ENCODE measurements at places on chromosomes 11 and 22.

DNA sequence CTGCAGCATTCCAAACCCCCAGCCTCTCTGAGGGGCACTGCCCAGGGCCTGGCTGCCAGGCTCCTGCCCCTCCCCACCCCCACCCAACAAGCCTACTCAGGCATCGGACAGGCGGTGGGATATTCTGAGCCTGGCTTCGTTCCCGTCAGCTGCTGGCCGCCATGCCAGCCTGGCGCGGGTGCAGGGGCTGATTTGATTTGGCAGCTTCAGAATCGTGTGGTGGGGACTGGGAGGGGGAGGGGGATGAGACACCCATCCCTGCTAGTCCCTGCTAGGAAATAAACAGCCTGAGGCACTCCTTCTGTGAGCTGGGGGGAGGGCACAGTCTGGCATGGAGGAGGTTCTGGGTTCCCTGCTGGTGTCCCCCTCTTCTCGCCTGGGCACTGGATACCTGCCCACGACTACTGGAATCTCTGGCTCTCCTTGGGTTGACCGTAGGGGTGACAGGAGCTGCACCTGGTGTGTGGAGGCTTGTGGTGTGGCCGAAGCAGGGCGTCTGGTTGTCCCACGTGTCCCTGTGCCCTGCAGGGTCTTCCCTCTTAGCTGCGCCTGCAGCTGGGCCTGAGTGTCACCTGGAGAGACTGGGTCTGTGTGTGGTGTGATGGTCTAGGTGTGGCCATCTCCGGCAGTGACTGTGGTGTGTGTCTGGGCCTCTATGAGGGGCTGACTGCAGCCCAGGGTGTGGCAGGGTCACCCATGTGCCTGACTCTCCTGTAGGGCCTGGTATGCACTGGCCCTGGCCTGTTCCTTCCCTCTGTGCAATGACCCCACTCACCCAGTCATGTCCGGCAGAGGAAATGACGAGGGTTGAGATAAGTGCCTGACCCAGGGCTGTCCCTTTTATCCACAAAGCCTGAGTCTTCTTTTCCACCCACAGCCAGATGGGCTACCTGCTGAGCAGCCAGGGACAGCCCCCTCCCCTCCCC is 42.2 kb downstream of the PDE2A start:
- DNase-seq: no peak

DNA sequence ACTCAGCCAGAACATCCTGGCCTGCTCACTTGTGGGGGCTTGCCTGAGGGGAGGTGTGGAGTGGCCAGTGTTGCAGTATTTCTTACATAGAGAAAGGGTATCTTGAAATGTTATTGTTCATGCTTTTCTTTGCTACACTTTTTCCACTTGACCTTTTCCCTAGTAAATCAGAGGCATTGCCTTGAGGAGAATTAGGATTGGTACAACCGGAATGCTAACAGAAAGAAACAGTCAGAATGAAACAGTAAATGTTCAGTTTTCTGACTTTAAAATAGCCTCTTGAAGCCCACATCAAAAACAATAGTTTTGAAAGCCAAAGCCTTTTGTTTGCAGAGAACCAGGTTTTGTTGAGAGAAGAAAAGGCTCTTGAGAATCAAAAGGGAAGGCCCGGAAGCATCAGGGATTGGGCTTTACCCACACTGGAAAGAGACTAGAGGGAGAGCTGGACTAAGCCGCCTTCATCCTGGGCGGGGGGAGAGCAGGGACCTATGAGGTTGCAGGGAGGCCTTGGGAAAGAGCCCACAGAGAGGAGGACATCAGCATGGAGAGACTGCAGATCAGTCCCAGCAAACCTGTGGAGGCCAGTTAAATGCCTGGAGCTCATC is 12.4 kb downstream of the ADM start:
- DNase-seq: no peak

DNA sequence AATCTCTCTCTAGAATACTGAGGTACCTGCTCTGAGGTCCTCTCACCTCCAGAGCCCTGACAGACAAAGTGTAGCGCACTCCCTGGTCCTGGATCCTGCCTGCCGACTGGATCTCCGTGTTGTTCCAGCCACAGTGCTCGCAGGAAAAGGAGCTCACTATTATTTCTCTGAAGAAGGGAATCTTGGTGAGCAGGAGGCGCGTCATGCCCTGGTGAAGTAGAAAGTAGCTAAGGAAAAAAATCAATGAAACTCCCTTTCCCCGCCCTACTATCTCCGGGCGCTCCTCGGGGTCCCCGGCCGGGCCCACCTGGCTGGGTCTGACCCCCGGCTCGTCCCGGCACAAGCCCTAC is 412 bp downstream of the ZPR1 start:
- no peak for DNase-seq

DNA sequence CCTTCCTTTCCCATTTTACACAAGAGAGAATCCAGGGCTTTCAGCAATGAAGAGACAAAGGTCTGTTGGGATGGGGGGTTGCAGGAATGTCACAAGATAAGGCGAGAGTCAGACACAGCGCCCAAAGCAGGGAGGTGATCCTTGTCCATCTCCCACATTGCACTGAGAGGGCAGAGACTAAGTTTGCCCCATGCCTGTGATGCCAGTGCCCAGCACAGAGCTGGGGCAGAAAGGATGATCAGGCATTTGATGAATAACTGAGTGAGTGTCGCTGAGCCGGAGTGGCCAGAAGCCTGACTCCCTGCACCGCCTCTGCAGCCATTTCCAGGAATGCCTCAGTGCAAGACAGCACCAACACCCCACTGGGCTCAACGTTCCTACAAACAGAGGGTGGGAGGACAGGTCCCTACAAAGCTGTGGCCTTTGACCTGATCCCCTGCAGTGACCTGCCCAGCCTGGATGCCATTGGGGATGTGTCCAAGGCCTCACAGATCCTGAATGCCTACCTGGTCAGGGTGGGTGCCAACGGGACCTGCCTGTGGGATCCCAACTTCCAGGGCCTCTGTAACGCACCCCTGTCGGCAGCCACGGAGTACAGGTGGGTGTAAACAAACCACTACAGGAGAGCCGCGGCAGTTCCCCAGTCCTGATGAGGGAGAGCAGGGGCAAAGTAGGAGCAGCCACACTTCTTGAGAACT is 2.3 kb downstream of the UPK3A start:
- no peak for DNase-seq

GRCh38 chr22:47678636-47679287 is 916.3 kb downstream of the TBC1D22A start:
- DNase-seq: no peak

DNA sequence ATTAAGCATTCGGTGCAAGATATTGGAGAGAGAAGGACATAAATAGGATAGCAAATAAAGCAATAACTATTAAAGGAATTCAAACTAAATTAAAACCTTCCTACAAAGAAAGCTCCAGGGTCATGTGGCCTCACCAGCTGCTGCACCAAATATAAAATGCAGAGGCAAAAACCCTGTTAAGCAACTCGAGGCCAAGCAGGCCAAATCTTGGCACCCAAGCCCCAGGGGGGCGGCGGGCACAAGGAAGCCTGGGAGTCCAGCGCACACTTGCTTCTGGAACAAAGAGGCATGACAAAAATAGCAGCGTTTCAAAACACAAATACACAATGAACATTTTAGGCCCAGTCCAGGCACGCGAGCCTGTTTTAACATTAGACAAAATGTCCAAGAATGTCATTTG is 20.8 kb downstream of the KRTAP5-6 start:
- no peak for DNase-seq

GRCh38 chr22:17777005-17777716 is 2.9 kb upstream of the BID start:
- no peak for DNase-seq

DNA sequence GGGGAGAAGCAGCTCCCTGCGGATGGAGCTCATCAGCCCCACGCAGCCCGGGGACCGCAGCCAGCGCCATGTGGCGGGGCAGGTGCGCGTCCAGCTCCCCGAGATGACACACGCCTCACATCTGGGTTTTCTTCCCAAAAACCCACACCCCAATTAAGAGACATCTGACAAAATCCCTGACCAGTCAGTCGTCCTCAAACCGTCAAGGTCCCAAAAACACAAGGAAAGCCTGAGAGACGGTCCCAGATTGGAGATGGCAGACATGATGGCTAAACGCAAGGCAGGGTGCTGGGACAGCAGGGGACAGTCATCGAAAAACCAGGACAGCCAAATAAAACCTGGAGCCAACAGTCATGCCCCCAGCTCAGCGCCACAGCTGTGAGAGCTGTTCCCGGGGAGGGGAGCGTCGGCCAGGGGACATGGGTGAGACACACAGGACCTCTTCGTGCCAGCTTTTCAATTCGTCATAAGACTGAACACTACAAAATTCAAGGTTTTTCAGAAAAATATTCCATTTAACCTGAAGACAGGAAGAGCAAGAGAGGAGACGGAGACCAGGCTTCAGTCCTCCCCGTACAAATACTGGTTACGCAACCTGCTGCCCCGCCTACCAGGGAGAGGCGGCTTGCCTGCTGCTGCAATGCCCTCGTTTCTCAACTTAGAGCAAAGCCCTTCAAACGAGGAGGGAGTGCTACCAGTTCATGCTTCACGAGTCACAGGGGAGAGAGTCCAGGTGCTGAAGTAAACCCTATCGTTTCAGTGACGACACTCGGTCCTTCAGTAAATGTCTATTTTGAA is 10.5 kb downstream of the TOLLIP start:
- no peak for DNase-seq

DNA sequence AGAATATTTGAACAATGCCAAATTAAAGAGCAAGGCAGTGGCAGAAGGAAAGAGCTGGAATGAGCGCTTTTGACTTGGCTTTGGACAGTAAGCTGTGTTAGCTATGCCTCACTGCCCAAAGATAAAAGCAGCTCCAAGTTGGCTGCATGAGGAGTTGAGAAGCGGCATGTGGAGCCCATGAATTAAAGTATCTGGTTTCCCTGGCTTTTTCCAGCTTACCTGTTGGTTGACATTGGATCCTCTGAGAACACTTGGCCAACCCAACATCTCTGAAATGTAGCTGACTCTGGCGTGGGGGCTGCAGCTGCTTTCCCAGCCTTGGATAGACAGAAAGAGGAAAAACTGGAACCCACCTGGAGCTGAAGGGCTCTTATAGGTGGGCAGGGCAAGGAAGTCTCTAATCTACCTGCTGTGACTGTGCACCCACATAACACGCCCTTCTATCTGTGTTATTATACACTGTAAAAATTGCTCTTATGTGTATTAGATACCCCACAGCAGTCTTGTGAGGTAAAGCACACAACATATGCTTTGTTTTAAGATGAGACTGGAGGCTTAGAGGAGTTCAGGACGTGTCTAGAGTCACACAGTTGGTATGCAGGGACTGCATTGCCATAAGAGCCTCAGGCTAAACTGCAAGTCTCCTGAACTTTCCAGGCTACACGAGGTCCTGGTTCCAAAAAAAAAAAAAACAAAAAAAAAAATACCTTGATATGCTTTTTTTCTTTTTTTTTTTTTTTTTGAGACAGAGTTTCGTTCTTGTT is 5.8 kb downstream of the UBASH3B start:
- DNase-seq: peak; percentile 53

GRCh38 chr22:48660790-48661740 is 1166.6 kb downstream of the BRD1 start:
- DNase-seq: no peak

- DNase-seq: no peak
These were observed 13.3 kb downstream of the B3GAT1 start for GRCh38 chr11:134398644-134399292.

DNA sequence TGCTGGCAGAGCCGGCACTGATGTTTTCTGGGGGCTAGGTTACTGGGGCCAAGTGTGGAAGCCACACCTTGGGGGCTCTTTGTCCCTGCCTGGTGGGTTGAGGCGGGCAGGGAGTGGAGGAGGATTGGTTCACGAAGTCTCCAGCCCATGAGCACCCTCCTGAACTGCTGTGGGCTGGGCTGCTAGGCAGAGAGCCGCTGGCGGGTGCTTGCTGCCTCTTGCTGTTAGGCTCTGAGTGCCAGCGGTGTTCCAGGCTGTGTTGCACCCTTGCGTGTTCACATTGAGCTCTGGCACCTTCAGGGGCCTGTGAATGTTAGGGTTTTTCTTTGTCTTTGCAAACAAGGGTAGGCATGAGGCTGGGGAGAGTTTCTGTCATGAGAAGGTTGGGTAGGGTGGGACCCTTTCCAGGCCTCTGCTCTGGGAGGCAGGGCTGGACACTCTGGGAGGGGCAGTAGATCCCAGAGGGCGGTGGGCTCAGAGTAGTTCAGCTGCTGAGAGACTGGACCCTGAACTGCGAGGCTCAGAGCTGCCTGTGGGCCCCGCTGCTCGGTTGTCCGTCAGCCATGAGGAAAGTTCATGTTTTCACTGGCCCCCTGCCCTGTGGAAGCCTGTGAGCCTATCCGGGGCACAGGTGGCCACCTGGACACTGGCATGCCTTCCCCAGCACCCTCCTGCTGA is 24.0 kb upstream of the TMEM191C start:
- no peak for DNase-seq

DNA sequence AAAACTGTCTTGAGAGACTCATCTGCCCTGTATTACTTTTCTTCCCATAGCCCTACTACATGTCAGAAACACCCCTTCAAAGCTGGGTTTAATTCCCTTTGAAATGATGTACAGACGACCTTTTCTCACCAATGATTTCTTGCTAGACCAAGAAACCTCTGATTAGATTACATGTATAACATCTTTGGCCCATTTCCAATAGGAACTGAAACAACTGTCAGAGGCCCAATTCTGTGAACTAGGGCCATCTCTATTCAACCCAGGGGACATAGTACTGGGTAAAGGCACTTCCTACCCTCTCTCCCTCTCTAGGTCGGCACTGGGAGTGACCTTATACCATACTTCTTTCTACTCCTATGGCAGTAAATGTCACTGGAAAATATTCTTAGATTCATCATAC is 19.4 kb downstream of the NPAT start:
- no peak for DNase-seq

GRCh38 chr22:48975886-48976285 is 851.8 kb downstream of the BRD1 start:
- no peak for DNase-seq
